ENCODE measurements at places on chromosomes 4 and X. TPM values are rescaled to one million over a fixed set of nuclear protein-coding genes. Genes with fewer than 3 reads are reported as not detected.

GRCh38 chr4:77505275-77505957 is 100.2 kb upstream of the CXCL13 start:
- no peak for DNase-seq

DNA sequence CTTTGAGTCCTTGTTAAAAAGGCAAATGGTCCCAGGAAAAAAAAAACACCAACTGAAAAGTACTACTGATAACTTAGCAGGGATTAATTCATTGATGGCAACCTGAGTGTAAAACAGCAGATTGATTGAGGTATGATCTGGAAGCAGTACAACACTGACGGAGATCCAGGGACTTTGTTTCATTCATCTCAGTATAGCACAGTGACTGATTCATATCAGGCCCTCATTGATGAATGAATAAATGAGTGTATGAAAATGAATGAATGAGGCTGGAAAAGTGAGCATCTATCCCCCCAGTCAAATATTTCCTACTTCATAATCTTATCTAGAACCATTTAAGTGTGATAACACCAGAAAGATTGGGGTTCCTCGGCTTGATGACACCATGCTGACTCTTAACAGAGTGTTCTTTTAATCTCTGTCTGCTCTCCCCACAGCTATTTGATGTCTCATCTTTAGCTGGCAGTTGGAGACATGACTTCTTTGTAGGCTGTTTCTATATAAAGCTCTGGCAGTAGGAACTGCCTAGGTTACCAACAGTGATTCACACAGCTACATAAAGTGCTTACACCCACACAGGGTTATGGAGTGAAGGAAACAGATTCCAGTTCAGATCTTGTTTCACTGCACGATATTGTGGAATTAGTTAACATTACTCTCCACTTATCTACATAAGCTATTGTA is 18.6 kb upstream of the RNF128 start:
- DNase-seq, result peak; percentile 8

DNA sequence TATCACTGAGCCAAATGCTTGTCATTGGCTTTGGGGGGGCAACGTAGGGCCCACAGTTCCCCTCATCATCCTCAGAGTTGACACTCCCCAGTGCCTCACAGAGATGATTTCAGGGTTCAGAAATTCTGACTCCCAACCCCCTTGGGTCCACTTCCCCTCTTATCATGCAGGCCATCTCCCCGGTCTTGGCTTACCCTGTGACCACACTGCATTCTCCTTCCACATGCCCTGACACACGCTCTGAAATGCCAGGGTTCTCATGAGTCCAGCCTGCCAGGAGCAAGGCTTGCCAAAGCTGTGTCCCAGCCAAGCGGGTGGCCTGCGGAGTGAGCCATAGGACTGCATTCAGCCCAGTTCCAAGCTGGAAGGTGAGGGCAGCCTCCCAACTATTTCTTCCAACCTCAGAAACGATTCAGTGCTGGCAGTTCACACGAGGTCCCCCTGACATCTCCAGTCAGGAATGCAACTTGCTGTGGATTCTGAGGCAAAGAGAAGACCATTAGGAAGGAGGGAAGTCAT is 101.2 kb downstream of the SMIM20 start:
- peak; percentile 89 for DNase-seq

- no peak for DNase-seq
These were observed 46.7 kb downstream of the IRF2 start for GRCh38 chr4:184427687-184428086.

- no peak for DNase-seq
These were observed 72.3 kb downstream of the GRIA3 start for GRCh38 chrX:123256378-123256777.

GRCh38 chr4:87857789-87858188 is 25.0 kb downstream of the MEPE start:
- DNase-seq, result no peak

GRCh38 chr4:148090029-148090428 is 352.2 kb downstream of the NR3C2 start:
- DNase-seq, result no peak

GRCh38 chr4:181693517-181693916 is 549.7 kb upstream of the TENM3 start:
- DNase-seq, result no peak

DNA sequence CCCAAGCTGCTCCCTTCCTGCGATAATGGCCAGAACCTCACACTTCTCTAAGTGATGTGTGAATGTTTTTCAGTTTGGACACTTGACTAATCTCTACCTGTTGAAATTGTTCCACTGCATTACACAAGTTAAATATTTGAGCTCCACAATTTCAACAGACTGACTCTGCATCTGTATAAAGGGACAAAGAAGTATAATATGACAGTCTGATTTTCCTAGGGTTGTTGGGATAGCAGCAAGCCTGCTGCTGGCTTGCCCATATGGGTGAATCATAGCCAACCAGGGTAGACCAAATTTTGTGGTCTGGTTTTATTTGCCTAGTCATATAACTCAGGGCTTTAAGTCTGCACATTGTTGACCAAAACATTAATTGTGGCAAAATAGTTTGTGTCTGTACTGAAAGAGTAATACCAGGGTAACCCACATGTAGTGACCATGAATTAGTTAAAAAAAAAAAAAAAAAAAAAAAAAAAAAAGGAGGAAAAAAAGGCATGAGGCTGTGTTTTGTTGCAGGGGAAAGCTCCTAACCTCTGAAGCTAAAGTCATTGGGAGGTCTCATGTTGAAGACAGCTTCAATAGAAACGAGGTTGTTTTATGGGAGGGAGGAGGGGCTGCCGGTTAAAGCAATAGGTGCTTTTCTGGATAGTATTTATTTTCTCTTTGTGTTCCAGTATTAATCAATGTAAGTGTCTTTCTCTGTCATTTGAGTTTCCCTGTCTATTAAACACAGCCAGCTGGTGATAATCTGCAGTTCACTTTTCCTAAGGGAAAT is 534.2 kb downstream of the RAB28 start:
- DNase-seq, result no peak

DNA sequence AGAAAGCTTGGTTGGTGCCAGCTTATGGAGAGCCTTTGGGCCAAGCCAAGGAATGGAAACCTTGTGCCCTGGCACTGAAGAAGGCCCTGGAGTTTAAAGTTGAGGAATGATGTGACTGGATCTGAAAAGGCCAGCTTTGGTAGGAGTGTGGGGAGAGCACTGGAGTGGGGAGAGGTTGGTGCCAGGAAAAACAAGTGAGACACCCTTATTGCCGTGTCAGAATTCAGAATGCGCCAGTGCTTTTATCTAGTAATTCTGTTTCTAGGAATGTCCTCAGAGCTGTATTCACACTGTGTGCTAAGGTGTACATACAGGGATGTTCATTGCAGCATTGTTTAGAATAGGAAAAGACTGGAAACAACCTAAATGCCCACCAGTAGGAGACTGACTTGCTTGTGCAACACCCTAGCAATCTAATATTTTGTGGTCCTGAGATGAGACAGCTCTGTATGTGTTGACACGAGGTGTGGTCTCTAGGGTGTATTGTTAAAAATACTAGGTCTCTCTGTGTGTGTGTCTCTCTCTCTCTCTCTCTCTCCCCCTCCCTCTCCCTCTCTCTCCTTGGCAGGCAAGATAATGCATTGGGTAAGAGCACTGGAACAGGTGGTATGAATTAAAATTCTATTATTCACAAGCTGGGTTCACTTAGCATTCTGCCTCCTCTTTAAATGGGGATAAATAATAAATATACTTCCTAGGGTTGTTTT is 107.8 kb downstream of the GATB start:
- DNase-seq, result peak; percentile 75

GRCh38 chrX:141320801-141321200 is 78.5 kb upstream of the SPANXC start:
- DNase-seq, result no peak

DNA sequence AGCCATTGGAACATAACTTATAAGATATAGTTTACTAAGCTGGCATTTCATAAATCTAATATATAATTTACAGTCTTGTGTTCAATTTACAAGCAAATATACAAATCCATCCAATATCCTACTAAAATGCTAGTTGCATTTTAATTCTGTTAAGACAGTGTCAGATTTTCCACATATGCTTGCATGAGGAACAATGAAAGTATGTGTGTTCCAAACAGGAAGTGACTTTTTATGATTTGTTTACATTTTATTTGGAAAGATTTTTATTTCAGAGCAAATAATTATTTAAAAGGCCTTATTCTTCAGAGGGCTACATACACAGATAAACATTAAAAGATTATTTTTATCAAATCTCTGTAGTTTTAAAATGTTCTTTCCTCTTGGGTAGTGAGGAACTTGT is 130.1 kb downstream of the KLHL34 start:
- peak; percentile 57 for DNase-seq

LANCL3 gene
- 0.13 TPM for total RNA-seq

IDS gene
- total RNA-seq, result 17.0 TPM

SYTL4 gene
- 3.0 TPM for total RNA-seq

PLS3 gene
- 108 TPM for total RNA-seq

KCND1 gene
- total RNA-seq, result 0.66 TPM

PAGE2 gene
- total RNA-seq, result not detected

DCAF12L1 gene
- 1.8 TPM for total RNA-seq

HPRT1 gene
- total RNA-seq, result 9.4 TPM

GIMD1 gene
- not detected for total RNA-seq

ANXA3 gene
- total RNA-seq, result 7.5 TPM

ZCCHC13 gene
- total RNA-seq, result not detected

Measured in muscle of leg (tissue), 16 donors.